ENCODE measurements at places on chromosomes 3 and 15. TPM values are rescaled to one million over a fixed set of nuclear protein-coding genes. Genes with fewer than 3 reads are reported as not detected.

The GRK7 gene
- polyA plus RNA-seq: 0.07 TPM

DNA sequence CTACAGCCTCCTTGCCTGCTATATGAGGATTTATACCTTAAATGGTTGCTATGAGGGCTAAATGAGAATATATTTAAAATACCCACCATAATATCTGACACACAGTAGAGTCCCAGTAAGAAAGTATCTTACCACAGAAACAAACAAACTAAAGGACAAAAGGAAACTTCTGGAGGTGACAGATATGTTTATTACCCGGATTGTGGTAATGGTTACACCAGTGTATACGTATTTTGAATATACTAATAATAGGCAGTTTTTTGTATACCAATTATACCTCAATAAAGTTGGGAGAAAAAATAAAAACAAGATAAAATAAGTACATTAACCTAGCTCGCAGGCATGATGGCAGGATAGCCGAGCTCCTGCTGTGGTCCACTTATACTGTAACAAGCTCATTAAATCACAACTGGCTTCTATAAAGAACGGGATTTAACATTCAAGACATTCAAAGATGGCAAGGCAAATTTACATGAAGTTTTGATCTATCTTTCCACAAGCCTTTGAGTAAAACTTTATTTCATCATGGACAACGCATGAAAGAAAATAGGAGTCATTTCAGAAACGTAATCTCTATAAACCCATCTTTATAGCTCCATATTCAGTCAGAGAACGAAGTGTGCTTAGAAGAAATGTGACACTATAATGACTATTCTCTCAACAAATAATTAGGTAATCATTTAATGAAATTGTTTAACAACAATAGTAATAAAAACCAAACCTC lies 1.5 kb downstream of the RPN1 start:
- H3K27me3 ChIP-seq: no peaks in the 10 kb centered on the region
- DNase-seq: no peak
- peaks cover 16% of the 10 kb centered on the region for H3K36me3 ChIP-seq
- H3K4me3 ChIP-seq: peak overlapping the region; percentile 100

DNA sequence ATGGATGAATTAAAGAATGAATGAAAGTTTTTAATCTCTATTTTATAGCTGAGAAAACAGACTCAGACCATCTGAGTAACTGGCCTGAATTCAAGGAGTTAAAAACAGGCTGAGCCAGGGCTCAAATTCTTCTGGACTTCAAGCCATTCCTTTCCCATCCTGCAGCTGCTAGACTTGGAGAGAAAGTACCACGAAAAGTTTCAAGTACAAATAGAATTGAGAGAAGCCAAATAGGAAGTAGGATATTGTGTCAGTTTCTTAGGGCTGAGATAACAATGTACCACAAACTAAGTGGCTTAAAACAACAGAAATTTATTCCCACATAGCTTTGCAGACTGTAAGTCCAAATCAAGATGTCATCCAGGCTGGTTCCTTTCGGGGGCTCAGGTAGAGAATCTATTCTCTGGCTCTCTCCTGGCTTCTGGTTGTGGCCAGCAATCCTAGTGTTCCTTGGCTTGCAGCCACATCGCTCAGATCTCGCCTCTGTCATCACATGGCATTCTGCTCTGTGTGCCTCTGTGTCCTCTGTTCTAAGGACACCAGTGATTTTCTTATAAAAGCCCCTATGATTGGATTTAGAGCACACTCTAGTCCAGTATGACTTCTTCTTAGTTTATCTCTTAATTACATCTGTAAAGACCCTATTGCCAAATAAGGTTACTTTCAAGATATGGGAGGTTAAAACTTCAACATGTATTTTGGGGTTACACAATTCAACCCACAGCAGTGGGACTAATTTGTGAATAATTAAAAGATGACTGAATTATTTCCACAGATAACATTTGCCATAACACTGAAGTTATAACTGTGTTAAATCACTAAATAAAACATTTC lies 25.7 kb upstream of the GOLIM4 start:
- no peaks in the 10 kb centered on the region for H3K36me3 ChIP-seq
- H3K27ac ChIP-seq: peak overlapping the region; percentile 34
- H3K27me3 ChIP-seq: no peaks in the 10 kb centered on the region
- peaks cover 10% of the 10 kb centered on the region for H3K4me1 ChIP-seq
- no peak overlapping the region for H3K4me3 ChIP-seq

- H3K4me3 ChIP-seq: no peak overlapping the region
- H3K4me1 ChIP-seq: no peaks in the 10 kb centered on the region
- no peaks in the 10 kb centered on the region for H3K27me3 ChIP-seq
- peak; percentile 30 for DNase-seq
- H3K36me3 ChIP-seq: no peaks in the 10 kb centered on the region
- no peak overlapping the region for H3K27ac ChIP-seq
Measured at GRCh38 chr3:178454726-178455125, 81.5 kb upstream of the KCNMB2 start.

GRCh38 chr3:143436231-143436930 lies 316.8 kb downstream of the CHST2 start:
- peaks cover 6% of the 10 kb centered on the region for H3K4me1 ChIP-seq
- no peaks in the 10 kb centered on the region for H3K27me3 ChIP-seq
- H3K27ac ChIP-seq: no peak overlapping the region

DNA sequence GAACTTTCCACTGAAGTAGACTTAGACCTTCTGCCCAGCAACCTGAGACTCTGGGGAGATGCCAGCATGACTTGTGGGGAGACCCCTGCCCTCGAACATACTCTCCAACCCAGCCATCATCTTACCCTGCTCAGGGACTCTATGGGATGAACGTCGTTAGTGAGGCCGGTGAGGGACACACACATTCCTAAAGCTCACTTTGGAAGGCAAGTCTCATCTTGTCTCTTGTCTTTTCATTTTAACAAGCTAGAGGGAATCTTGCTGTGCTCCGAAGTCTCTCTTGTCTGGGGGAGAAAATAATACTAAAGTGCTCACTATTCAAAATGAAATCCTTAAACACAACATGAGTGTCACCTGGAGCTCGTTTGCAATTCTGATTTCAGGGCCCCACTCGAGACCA lies 239.5 kb upstream of the HES1 start:
- H3K4me1 ChIP-seq: peaks cover 6% of the 10 kb centered on the region
- DNase-seq: no peak
- H3K4me3 ChIP-seq: no peak overlapping the region
- no peaks in the 10 kb centered on the region for H3K36me3 ChIP-seq

- H3K27ac ChIP-seq: no peak overlapping the region
- H3K36me3 ChIP-seq: no peaks in the 10 kb centered on the region
- no peaks in the 10 kb centered on the region for H3K4me1 ChIP-seq
- H3K4me3 ChIP-seq: no peak overlapping the region
- no peak for DNase-seq
- H3K27me3 ChIP-seq: no peaks in the 10 kb centered on the region
Measured at GRCh38 chr15:22936577-22937472, 43.3 kb downstream of the CYFIP1 start.

GRCh38 chr15:59557581-59557980 lies 54.0 kb upstream of the GCNT3 start:
- H3K27ac ChIP-seq: no peak overlapping the region
- no peak overlapping the region for H3K4me3 ChIP-seq
- no peaks in the 10 kb centered on the region for H3K36me3 ChIP-seq
- H3K27me3 ChIP-seq: no peaks in the 10 kb centered on the region
- no peak for DNase-seq
- no peaks in the 10 kb centered on the region for H3K4me1 ChIP-seq

GRCh38 chr15:99361545-99362185 lies 110.4 kb downstream of the LRRC28 start:
- H3K4me1 ChIP-seq: no peaks in the 10 kb centered on the region
- no peak for DNase-seq
- no peaks in the 10 kb centered on the region for H3K27me3 ChIP-seq
- H3K4me3 ChIP-seq: no peak overlapping the region
- H3K36me3 ChIP-seq: no peaks in the 10 kb centered on the region

DNA sequence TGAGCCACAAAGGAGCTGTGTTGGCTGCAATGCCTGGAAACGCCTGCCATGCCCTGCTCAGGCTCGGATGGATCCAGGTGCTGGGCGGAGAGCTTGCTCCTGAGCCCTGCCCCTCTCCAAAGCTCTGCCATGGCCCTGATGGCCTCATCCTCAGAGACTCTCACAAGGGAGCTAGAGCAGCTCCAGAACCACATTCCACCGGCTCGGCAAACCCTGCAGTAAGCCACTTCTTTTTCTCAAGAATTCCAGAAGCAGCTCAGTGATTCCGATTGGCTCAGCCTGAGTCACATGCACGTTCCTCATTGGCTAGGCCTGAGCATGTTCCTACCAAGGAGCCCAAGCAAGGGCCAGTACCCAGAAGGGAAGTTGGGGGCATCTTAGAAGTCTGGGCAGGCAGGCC lies 24.8 kb downstream of the TPRA1 start:
- H3K4me1 ChIP-seq: no peaks in the 10 kb centered on the region
- no peak overlapping the region for H3K27ac ChIP-seq
- DNase-seq: no peak
- no peaks in the 10 kb centered on the region for H3K36me3 ChIP-seq
- H3K27me3 ChIP-seq: no peaks in the 10 kb centered on the region
- no peak overlapping the region for H3K4me3 ChIP-seq

DNA sequence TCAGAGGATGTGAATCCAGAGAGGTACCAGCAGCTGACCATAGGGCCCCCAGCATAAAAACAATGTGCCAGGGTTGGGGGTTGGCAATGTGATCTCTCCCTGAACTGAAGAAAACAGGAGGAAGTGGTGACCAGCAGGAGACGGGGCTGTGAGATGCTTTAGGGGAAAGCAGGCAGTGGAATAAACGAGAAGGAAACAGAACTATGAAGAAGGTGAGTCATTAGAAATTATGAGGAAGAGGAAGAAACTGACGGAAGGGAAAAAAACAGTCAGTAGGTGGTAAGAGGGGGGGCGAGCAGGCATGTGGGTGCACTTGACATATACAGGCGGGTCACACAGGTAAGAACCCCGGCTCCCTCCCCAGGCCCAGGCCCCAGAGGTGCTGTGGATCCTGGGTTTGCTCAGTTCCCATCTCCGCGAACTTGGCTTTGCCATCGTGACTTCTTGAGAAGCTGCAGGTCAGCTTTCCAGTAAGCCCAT lies 42.2 kb upstream of the B3GNT5 start:
- peak overlapping the region; percentile 6 for H3K4me3 ChIP-seq
- H3K27ac ChIP-seq: peak overlapping the region; percentile 86
- no peaks in the 10 kb centered on the region for H3K27me3 ChIP-seq
- DNase-seq: peak; percentile 55
- H3K4me1 ChIP-seq: no peaks in the 10 kb centered on the region

DNA sequence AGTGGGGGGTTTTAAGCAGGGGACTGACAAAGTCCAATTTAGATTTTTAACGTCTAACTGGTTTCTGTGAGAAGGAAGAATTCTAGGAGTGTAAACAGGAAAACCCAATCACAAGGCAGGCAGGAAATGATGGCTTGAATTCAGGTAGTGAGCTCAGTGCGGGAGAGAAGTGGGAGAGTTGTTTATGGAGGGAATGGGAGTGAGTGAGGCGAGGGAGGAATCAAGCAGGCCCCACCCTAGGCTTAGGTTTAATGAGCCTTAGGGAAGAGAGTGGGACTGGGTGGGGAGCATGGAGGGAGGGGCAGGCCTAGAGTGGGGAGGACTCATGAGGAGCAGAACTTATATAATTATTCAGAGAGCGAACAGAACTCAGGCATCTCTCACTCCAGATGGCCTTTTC lies 17.9 kb downstream of the VIPR1 start:
- H3K27me3 ChIP-seq: no peaks in the 10 kb centered on the region
- peak overlapping the region; percentile 44 for H3K27ac ChIP-seq
- H3K4me1 ChIP-seq: no peaks in the 10 kb centered on the region
- H3K36me3 ChIP-seq: no peaks in the 10 kb centered on the region

The LSAMP gene
- 25.2 TPM for polyA plus RNA-seq

The ZNF80 gene
- polyA plus RNA-seq: not detected

GRCh38 chr15:46251903-46252302 lies 617.1 kb downstream of the SQOR start:
- no peak overlapping the region for H3K4me3 ChIP-seq
- no peak for DNase-seq
- H3K27ac ChIP-seq: no peak overlapping the region

GRCh38 chr3:195372220-195372619 lies 70.6 kb downstream of the ACAP2 start:
- H3K27ac ChIP-seq: no peak overlapping the region
- no peak for DNase-seq
- H3K36me3 ChIP-seq: peaks cover 50% of the 10 kb centered on the region
- no peaks in the 10 kb centered on the region for H3K27me3 ChIP-seq

The MTMR10 gene
- polyA plus RNA-seq: 31.0 TPM

DNA sequence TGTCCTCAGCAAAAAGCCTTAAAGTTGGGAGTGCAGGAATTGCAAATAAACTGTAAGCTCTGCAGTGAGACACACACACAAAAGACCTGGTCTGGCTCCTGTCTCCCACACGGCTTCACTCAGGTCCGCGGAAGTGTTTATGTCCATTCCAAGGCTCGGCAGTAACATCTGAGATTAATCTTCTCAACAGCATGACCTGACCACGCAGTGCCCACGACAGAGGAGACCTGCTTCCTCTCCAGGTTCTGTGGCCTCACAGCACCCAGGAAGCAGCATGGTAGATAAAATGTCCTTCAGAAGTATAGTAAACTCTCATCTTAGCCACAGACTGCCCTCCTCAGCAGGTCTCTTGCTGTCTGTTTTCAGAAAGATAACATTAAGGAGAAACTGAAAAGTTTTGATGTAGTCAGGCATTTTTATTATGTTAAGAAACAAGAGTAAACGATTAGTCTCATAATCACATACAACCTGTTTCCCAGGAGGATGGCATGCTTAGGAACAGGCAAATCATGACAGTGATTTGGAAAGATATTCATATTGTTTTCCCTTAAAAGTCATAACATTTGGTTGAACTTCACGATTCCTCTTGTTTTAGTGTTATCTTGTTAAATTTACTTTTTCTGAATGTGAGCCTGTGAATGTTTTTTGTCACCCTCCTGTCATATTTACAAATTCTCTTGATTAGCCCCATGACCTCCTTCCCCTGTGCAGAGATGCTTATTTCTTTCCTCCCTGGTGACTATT lies 34.6 kb downstream of the CD200R1L start:
- H3K36me3 ChIP-seq: no peaks in the 10 kb centered on the region
- no peaks in the 10 kb centered on the region for H3K27me3 ChIP-seq
- no peak overlapping the region for H3K27ac ChIP-seq
- no peak overlapping the region for H3K4me3 ChIP-seq

GRCh38 chr3:176683382-176683781 lies 513.9 kb downstream of the TBL1XR1 start:
- no peak overlapping the region for H3K27ac ChIP-seq
- H3K4me1 ChIP-seq: no peaks in the 10 kb centered on the region
- H3K4me3 ChIP-seq: no peak overlapping the region

GRCh38 chr15:89888214-89888804 lies 5.5 kb downstream of the AP3S2 start:
- H3K4me3 ChIP-seq: no peak overlapping the region
- peaks cover 37% of the 10 kb centered on the region for H3K4me1 ChIP-seq
- H3K27ac ChIP-seq: no peak overlapping the region
- H3K36me3 ChIP-seq: peaks cover 4% of the 10 kb centered on the region
- no peaks in the 10 kb centered on the region for H3K27me3 ChIP-seq

- DNase-seq: peak; percentile 82
- H3K4me3 ChIP-seq: no peak overlapping the region
- H3K27me3 ChIP-seq: no peaks in the 10 kb centered on the region
- H3K4me1 ChIP-seq: peaks cover 25% of the 10 kb centered on the region
Measured at GRCh38 chr3:194985031-194985578, 285.9 kb downstream of the XXYLT1 start.

GRCh38 chr15:64501396-64501715 lies 41.0 kb downstream of the ZNF609 start:
- no peak for DNase-seq
- H3K4me3 ChIP-seq: no peak overlapping the region
- H3K27me3 ChIP-seq: no peaks in the 10 kb centered on the region
- H3K27ac ChIP-seq: no peak overlapping the region

- peaks cover 43% of the 10 kb centered on the region for H3K4me1 ChIP-seq
- H3K36me3 ChIP-seq: no peaks in the 10 kb centered on the region
- no peak for DNase-seq
- H3K4me3 ChIP-seq: no peak overlapping the region
- no peaks in the 10 kb centered on the region for H3K27me3 ChIP-seq
- peak overlapping the region; percentile 85 for H3K27ac ChIP-seq
Measured at GRCh38 chr15:63135804-63136203, 14.1 kb downstream of the LACTB start.
